Stimulated activated CD8-positive, alpha-beta memory T cell treated with anti-CD3 and anti-CD28 coated beads, Interleukin-4, amount 100 ng/mL, for 4 hours (primary cell): ENCODE measurements at places on chromosomes 2 and 18.

GRCh38 chr2:150697596-150697995 lies 210.1 kb upstream of the RND3 start:
- DNase-seq, result no peak

DNA sequence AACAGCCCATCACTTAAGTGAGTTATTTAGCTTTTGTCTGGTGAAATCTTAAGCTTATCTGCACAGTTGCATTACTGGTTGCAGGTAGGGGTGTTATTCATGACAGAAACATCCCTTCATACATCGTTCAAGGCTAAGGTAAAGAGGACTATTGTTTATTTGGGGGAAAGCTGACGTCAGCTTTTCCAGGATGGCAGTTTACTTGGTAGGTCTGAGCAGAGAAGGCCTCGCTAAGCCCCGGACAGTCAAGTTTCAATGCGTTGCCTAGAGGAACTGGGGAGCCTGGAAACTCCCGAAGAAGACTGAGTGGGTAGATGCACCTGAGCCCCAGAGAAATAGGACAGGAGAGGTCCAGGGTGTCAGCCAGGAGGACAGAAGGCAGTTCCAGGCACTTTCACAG lies 2.2 kb downstream of the RNU4ATAC start:
- DNase-seq, result no peak

GRCh38 chr2:7348761-7349160 lies 431.5 kb downstream of the RNF144A start:
- DNase-seq, result no peak

DNA sequence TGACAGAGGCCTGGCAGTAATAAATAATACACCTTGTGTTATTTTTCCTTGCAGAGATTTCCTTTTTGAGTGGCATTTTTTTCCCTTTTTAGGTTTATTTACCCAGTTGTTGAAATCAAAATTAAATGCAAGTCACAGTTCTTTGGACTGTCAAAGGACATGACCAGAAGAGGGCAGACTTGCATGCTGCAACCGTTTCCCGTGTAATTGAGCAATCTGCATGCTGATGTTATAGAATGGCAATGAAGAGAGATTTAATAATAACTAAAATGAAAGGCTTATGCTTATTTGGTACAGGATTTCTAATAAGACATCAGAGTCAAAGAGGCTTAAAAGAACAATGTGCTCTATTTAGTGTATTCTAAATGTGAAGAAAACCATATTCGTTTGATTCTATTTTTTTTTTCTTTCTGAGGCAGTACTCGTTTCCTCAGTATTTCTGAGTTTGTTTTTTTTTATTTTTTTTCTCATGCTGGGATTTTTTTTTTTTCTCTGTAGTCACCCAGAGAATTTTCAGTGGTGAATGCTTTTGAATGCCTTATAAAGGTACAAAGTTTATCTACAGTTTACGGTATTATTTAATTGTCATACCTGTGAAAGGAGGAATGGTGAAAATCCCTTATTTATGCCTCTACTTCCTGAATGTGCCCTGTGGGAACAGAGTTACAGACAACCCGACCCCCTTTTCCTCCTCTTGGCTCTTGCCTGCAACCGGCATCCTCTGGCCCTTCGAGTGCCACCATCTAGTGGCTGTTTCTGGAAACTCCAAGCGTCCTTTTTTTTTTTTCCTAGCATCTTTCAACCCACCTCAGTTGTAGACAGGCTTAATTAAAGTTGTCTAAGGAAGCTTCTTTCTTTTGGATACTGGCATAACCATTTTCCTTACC lies 368.5 kb downstream of the LRRTM1 start:
- DNase-seq, result no peak

DNA sequence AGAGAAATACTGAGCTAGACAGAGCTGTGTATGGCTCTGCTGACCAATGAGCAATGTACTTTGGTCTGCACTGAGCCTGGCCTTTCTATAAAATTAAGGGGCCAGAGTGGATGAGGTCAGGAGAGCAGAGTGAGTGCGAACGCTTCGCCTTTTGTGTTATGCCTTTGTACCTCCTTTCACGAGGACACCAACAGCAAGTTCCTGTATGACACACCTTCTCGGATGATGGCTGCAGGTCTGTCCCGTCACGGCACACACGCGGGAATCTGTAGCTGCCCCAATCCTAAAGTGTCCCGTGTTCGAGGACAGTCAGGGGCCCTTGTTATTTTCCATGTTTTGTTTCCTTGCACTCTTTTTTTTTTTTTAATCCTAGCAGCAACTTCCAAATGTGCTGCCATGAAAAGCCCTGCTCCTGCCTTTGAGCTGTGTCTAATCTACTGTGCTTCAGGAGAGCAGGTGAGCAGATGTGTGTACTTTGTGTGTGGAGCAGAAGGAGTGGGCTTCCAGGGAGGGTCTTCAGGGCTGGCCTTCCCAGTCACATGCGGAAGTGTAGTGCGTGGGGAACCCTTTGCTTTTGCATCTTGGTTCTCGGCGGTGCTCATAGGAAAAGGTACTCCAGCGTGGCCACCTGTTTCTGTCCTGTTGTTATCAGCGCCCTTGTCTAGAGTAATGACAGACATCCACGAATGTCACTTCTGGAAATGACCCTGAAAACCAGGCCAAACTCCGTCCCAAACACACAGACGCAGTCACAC lies 213.2 kb downstream of the NDUFA10 start:
- DNase-seq, result no peak

- no peak for DNase-seq
Observed at GRCh38 chr18:32021756-32022564, 3.3 kb downstream of the RNF125 start.

- DNase-seq, result no peak
Observed at GRCh38 chr2:196489371-196489770, 150.1 kb upstream of the CCDC150 start.

- DNase-seq, result no peak
Observed at GRCh38 chr2:234950730-234951663, 820 bp upstream of the SH3BP4 start.

DNA sequence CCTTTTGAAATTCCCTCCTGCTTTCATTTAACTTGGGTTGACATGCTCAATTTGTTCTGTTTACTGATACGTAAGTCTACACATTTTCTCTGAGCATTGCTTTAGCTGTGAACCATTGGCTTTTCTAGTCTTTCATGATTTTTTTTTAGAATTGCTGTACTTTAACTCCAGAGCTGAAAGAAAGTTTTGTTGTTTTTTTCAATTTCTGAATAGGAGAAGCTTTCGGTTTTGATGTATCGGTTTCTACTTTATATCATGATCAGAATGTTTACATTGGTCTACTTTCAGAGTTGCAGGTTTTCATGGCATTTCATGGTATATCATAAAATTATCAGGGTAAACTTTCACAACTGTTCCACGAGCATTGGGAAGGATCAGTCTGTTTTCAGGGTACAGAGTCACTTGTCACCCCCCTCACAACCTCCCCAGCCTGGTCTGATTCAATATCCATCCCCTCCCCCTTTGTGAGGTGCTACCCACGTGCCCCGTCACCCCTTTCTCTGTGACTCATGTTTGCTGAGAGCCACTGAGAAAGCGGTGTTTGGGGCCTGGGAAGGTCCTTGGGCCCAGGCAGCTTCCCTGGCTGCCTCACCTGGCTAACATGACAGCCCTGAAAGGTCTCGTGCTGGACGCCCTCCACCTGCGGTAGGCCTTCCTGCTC lies 7.0 kb downstream of the ASTL start:
- no peak for DNase-seq

- no peak for DNase-seq
Observed at GRCh38 chr2:159738509-159739390, 26.4 kb downstream of the MARCHF7 start.

- DNase-seq, result no peak
Observed at GRCh38 chr2:1626271-1626681, 118.0 kb downstream of the PXDN start.

DNA sequence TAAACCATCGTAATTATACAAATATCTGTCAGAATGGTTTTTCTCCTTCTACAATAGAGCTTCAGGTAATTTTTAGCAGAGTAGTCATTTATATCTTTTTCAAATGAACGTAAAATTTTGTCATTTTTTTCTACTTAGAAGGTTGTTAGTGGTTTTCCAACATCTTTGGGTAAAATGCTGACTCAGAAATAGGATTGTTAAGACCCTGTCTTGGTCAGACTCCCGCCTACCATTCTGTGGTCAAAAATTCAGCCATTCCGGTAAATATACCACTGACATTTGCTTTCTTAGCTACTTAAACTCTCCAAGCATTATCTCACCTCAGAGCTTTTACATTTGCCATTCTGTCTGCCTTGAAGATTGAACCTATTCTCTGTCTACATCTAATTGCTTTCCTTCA lies 154.1 kb upstream of the CDH19 start:
- no peak for DNase-seq

DNA sequence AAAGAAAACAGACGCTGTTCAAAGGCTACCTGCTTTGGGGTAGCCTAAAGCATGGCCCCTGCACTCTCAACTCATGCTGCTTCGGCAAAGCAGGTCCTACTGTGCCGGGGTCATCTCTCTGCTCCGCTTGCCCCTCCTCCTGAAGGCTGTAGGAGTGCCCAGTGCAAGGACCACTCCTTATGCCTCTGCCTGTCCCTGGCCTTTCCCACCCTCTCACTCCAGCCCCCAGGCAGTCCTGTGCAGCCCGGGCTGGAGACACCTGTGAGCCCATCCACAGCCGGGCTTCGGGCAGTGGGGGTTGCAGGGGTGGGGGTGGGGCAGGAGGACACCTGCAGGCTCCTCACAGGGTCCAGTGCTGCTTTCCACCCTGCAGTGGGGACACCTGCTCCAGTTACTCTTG lies 69.1 kb downstream of the ACKR3 start:
- no peak for DNase-seq

DNA sequence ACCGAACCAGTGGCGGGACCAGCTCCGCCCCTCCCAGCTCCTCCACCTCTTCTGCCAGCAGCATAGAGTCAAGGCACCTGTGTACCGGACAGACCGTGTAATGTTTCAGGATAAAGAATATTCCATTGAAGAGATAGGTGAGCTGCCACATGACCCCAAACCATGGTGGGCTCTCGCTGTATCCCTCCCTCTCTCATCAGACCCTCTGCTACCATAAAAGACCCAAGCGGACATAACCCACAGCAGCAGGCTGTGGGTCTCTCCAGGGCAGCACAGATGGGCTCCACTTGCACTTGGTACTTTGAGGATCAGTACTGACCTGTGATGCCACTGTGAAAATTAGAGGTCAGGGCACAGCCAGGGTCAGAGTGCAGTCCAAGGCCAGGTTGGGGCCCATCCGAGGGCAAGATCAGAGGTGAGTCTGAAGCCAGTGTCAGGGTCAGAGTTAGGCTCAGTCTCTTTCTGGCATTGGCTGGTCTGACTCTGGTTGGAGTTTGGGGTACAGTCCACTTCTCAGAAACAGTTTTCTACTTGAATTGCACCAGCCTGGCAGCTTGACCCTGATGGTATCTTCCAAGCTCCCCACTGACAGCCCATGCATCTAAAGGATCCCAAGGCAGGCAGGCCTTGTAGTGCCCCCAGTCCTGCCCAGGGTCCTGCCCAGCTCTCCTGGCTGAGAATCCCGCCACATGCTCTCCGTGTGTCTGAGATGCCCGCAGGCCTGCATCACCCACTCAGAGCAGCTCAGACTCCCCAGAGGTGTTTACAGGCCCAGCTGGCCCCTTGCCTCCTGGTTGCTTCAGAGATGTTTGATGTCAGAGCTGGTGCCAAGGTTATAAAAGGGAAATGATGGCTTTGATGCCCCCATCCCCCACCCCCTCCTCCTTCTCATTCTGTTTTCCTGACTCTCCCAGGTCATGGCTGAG lies 212.1 kb downstream of the DYSF start:
- DNase-seq, result no peak

DNA sequence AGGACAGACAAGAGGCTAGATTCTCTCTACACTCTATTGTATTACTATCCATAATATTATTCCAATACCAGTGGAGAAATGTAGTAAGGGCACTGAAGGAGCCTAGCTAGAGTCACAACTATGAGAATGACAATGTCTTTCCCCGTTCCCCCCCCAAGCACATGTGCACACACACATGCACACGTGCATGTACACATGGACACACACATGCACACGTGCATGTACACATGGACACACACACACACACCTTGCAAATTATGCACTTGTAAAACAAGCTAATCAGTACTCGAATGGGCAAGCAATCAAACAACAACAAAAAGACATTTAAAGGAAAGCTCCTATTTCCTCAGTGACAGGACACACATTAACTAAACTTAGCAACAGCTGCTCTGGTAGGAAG lies 65.2 kb downstream of the INSIG2 start:
- no peak for DNase-seq

DNA sequence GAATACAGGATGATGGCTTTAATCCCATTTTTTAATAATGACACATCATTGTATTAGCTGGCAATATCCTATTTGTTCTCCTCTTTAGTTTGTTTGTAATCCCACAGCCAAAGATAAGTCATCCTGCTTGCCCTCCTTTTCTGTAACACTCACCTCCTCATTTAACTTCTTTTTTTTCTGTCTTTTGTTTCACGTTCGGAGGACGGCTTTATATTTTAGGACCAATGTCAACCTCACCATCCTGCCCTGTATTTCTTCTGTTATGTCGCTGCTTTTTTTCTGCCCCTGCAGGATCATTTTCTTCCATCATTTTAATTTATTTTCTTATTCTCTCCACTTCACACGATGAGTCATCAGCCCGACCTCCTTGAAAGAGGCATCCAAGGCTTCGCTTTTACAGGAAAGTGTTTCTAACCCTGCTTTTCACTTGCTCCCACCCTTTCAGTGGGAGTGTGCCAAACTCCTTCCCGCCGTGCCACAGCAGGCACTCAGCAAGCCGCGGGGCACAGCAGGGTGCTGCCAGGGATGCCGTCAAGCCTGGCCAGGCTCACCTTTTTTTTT lies 11.4 kb downstream of the RAB31 start:
- DNase-seq, result no peak

DNA sequence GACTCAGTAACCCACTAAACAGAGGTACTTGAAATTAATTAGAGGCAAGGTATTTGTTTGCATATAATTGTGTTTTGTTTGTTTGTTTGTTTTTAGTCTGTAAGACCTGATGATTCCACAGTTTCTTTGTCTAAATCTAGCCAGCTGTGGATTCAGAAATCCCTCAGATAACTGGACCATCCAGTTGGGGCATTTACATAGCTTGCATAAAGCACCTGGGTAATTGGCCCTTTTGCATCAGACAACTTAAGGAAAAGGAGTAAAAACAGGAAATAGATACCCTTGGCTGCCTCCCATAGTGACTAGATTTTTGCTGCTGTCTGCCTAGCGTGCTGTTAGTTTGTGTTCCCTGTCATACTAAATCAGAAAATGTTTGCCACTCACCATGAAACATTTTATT lies 46.6 kb upstream of the XIRP2 start:
- no peak for DNase-seq

DNA sequence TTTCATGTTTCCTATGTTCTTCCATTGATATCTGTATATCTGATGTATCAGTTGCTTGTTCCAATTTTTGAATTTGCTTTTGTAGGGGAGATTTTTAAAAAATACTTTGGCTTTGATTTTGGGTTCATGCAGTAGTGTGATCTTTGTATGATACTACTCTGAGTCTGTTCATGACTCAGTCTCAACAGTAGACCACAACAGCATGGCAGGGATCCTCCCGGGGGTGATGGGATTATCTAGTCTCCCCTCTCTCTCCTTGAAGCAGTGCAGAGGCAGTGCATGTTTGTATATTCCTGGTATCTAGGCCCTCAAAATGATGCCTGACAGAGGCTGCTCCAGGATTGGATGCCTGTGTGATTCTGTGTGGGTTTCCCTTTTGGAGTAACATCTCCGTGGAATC lies 55.3 kb downstream of the G6PC2 start:
- no peak for DNase-seq

GRCh38 chr2:238644095-238645081 lies 203.5 kb upstream of the TWIST2 start:
- DNase-seq, result no peak

- no peak for DNase-seq
Observed at GRCh38 chr18:47403317-47403716, 151.9 kb upstream of the SKOR2 start.
